Activated CD4-positive, alpha-beta memory T cell treated with anti-CD3 and anti-CD28 coated beads for 36 hours (primary cell): ENCODE measurements at places on chromosomes 2 and 18. TPM values are rescaled to one million over a fixed set of nuclear protein-coding genes. Genes with fewer than 3 reads are reported as not detected.

- peak; percentile 39 for DNase-seq
Measured at GRCh38 chr2:54559593-54560145, 103.5 kb downstream of the SPTBN1 start.

DNA sequence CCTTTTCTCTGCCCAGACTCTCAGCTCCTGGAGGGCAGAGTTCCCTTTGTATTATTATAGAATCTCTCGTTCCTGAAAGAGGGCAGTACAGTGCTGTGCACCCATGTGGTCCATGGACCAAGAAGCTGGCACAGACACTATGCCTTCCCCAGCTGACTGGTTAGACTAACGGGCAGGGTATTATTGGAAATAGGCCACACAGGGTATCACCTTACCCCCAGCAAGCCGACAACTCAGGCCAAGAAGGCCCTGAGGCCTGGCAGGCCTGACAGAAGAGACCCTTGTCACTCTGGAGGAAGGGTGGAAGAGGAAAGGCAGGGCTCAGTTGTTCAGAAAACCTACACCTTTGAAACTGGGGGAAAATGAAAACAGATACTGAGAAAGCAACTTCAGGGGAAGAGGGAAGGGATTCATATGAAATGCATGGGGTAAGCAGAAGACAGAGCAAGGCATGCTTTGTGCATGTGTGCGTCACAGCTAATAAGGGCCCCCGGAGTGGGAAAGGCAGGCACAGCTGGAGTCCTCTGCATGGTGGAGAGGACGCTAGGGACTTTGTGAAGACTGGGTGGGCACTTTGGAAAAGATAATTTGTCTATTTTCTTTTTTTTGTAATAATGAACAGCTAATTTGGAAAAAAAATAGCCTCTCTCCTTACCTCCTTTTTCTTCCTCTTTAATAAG is 476.8 kb upstream of the CELF4 start:
- no peak for DNase-seq

GRCh38 chr2:68127358-68128242 is 30.1 kb upstream of the PNO1 start:
- no peak for DNase-seq

DNA sequence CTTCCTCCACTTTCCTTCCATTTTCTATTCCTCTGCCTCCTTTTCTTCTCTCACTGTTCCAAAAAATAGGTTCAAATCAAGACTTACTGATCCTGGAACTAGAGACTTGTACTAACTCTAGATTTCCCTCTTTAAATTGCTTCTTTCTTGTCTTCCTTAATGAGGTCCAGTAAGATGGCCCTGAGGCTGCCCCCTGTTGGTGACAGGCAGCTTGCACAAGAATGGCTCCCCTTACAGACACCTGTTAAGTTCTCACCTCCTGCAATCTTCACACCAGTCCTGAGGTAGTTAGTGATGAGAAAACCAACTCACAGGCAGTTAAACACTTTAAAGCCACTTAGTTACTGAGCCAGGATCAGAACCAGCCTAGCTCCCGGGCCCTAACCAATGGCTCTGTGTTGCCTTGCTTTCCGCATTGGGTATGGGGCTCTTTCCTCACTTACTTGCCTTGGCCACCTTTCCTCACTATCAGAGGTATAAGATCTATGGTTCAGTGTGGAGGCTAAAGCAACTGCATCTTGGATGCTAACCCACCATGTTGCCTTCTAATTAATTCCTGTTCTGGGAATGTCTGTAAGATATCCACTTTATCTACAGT is 130.6 kb downstream of the AKAIN1 start:
- peak; percentile 27 for DNase-seq

GRCh38 chr2:12284487-12284886 is 432.2 kb upstream of the TRIB2 start:
- no peak for DNase-seq

TRPM8 gene
- not detected for total RNA-seq
